Glutamatergic neuron (in vitro differentiated cells): ENCODE measurements at places on chromosomes 3 and 15. TPM values are rescaled to one million over a fixed set of nuclear protein-coding genes. Genes with fewer than 3 reads are reported as not detected.

GRK7 gene
- total RNA-seq: not detected

C2CD4B gene
- total RNA-seq: not detected

RLBP1 gene
- total RNA-seq: not detected

REC114 gene
- not detected for total RNA-seq

LRTM1 gene
- total RNA-seq: not detected

EPHA6 gene
- total RNA-seq: 9.0 TPM

GOLGA8K gene
- not detected for total RNA-seq

SNTN gene
- not detected for total RNA-seq

ACSBG1 gene
- not detected for total RNA-seq

CCDC33 gene
- 0.49 TPM for total RNA-seq

ASTE1 gene
- total RNA-seq: 5.8 TPM
